ENCODE measurements at places on chromosomes 1 and 21.

- DNase-seq: no peak
Observed at GRCh38 chr1:98054367-98054701, 133.5 kb upstream of the DPYD start.

DNA sequence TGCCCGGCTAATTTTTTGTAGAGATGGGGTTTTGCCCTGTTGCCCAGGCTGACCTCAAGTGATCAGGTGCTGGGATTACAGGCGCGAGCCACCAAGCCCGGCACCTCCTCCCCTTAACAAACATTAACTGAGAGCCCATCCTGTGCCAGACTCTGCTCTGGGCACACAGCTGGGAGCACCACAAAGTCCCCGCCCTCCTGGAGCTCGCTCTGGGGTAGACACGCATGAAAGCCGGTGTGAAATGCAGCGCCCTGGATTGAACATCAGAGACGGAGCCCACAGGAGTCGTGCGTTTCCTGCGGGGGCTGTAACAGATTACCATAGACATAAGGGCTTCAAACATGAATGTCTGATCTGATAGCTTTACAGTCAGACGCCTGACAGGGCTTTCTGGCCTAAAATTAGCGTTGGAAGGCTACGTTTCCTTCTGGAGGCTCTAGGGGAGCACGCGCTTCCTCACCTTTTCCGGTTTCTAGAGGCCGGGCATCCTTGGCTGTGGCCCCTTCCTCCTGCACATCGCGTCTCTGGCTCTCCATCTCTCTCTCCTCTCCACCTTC is 14.3 kb downstream of the SLC27A3 start:
- no peak for DNase-seq

GRCh38 chr1:33089457-33089856 is 8.5 kb downstream of the AZIN2 start:
- no peak for DNase-seq

DNA sequence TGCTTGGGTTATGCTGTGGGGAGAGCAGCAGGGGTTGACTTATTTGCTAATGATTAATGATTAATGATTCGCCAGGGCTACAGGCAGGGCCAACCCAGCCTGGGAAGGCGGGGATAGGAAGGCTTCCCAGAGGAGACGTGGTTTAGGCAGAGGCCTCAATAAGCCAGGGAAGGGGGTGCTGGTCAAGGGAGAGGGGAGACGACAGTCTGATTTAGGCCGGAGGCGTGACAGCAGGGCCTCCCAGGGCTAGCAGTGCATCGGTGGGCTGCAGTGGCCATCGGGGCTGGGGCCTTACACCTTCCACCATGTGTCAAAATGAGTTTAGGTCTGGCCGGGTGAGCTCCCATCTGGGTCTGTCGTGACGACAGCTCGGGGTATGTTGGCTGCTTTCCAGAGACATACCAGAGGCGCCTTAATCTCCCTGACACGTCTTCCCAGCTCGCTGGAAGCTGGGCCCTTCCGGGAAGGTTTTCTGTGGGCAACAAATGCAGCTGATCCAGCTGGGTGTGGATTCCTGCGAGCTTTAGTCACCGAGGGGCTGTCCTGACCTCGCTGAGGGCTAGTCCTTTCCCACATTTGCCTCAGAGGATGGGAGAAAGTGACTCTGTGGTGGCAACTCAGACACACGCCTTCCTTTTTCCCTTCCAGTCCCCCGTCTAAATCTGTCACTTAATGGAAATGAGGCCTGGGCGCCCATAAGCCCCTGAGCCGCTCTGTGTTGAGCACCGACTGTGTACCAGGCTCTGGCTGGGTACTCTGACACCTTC is 3.7 kb upstream of the SLC1A7 start:
- peak; percentile 42 for DNase-seq

GRCh38 chr1:17904290-17904689 is 149.2 kb downstream of the ACTL8 start:
- DNase-seq: no peak

- DNase-seq: no peak
Observed at GRCh38 chr1:91537281-91537986, 36.8 kb downstream of the CDC7 start.

- DNase-seq: no peak
Observed at GRCh38 chr1:101652484-101652883, 344.2 kb downstream of the OLFM3 start.

GRCh38 chr1:233065685-233066084 is 115.3 kb downstream of the NTPCR start:
- DNase-seq: no peak
